ENCODE measurements at places on chromosomes 12 and 14.

- no peak for DNase-seq
Measured at GRCh38 chr12:24088751-24089509, 139.5 kb upstream of the SOX5 start.

DNA sequence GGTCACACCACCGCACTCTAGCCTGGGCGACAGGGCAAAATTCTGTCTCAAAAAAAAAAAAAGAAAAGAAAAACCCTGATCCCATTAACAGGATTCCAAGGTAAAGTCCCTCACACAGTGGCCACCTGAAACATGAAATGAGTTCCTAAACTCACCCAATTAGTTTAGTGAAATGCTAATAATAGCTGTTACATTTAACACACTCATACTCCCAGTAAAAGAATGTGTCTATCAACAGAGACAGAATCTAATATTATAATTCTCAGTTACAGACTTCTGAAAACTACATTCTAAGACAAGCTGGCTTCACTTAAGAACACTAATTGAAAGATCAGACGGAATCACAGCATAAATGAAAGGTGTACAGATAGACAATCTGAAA is 44.2 kb downstream of the DUSP16 start:
- DNase-seq, result no peak

DNA sequence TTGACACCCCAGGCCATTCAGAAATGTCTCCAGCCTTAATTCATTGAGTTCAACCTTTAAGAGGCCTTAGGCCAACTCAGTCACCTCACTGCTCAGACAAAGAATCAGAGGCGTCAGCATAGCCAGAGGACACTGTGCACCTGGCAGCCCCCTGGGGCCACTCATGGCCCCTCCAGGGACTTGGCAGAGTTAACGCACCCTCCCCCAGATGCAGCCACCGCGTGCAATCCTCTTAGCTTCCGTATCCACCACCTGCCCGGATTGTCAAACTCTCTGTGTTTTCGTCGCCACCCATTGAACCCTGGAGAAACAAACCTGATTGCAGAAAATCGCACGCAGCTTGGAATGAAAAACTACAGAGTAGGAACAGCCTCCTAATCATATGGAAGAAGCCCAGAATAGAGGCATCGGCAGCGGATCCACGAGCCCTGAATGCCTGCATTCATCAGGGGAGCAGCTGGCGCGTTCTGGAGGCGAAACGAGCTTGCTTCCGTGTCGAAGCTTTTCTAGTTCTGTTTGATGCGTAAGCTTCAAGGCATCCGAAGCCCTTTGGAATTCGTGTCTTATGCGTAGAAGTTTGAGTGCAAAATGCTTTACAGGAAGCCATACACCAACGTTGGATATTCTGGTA is 22.4 kb downstream of the BRI3BP start:
- no peak for DNase-seq

DNA sequence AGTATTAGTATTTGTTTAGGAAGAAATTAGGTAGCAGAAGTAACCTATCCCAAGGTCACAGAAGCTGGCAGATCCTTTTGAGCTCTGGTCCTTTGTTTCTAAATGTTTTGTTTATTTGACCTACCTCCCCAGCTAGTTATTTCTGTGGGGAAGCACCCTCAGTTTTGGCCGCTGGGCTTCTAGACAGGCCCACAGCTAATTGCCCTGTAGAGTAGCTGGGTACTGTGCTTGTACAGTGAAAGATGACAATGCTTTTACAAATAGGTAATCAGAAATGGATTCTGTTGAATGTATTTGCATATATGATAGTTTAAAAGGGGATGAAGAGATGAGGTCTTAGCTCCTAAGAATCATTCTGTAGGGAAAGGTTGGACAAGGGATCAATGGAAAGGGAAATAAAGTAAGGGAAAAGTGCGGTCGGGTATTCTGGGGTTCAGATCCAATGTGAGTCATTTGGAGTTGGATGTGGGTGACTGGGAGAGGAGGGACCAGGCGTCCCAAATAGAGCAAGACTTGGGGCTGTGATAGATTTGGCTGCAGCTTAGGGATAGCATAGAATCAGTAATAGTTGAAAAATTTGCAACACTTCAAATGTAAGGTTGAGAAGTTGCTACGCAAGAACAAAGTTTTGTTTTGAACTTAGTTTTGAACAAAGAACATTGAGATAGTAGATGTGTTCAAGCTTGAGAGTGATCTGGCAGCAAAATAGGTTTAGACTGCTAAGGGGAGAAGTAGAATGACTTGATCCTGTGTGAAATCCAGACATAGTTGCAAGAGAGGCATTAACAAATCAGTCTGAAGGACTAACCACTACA is 3.6 kb downstream of the NUDT4 start:
- DNase-seq, result no peak

DNA sequence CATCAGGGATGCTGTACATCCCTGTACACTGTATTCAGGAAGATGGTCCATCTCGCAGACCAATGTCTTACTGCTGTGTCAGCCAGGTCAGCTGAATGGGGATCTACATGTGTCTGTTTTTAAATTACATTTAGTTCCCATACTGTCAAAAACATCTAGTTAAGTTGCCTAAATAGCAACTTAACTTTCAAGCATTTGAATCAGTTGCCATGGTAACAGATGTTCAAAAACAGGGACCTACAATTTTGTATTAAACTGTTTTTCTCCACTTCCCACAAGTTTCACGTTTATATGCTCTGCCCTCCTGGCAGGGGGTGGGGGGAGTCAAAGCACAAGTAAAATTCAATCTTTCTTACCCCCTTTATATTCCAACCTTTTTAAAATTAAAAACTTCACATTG is 38.3 kb downstream of the C12orf42 start:
- no peak for DNase-seq

- DNase-seq, result no peak
Measured at GRCh38 chr12:32070370-32070769, 36.3 kb upstream of the BICD1 start.

- no peak for DNase-seq
Measured at GRCh38 chr14:89746654-89747053, 207.9 kb downstream of the EFCAB11 start.

DNA sequence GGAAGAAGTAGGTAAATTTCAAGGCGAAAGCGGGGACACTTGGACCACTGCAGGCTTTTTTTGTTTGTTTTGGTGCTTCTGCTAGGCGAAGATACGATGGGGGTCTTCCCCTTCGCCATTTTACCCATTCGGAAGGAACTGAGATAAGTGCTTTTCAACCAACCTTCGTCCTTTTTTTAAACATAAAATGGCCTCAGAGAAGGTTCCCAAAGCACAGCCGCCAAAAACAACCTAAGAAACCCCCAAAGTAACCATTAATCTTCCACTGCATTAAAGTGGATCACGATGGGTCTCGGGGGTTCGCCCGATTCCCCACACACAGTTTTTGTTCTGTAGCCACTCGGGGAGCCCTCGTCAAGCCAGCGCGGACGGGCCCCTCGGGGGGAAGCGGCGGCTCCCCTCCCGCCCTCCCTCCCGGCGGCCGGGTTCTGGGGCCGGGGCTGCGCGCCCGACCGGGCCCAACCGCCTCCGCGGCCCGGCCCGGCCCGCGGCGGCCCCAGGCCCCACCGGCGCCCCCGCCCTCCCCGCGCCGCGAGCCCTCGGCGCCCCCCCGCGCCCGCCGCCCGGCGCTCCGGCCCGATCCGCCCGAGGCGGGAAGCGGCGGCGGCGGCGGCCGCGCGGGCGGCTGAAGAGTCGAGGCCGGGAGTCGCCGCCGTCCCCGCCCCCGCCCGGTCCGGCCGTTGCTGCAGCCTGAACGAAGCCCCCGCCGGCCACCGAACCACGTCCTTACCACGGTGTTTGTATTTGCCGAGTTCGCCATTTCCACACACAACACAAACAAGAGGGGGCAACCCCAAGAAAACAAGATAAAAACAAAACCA is 790 bp downstream of the GTF2A1 start:
- no peak for DNase-seq

DNA sequence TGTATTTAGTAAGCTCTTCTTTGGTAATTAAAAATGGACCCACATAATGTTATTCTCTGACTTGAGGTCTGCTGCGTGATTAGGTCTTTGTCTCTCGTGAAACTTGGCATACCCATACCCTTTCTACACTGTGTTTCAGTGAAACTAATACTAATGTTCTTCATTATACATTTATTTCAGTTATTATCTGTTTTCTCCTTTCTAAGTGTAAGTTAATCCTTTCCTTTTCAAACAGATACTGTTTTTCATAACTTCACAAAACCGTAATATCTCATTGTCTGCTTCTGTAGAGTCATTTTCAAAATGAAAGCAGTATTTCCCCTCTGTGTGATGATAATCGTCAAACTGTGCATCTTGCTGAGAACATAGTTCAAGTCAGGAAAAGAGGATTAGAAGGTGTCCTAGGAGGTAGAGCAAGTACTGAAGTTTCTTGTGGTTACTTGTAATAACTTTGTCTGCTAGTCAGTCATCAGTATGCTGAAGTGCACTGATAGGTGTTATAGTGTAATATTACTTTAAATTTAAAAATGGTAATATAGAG is 15.9 kb downstream of the PYROXD1 start:
- DNase-seq, result peak; percentile 60

GRCh38 chr12:45303945-45304344 is 88.0 kb downstream of the ANO6 start:
- DNase-seq, result no peak

DNA sequence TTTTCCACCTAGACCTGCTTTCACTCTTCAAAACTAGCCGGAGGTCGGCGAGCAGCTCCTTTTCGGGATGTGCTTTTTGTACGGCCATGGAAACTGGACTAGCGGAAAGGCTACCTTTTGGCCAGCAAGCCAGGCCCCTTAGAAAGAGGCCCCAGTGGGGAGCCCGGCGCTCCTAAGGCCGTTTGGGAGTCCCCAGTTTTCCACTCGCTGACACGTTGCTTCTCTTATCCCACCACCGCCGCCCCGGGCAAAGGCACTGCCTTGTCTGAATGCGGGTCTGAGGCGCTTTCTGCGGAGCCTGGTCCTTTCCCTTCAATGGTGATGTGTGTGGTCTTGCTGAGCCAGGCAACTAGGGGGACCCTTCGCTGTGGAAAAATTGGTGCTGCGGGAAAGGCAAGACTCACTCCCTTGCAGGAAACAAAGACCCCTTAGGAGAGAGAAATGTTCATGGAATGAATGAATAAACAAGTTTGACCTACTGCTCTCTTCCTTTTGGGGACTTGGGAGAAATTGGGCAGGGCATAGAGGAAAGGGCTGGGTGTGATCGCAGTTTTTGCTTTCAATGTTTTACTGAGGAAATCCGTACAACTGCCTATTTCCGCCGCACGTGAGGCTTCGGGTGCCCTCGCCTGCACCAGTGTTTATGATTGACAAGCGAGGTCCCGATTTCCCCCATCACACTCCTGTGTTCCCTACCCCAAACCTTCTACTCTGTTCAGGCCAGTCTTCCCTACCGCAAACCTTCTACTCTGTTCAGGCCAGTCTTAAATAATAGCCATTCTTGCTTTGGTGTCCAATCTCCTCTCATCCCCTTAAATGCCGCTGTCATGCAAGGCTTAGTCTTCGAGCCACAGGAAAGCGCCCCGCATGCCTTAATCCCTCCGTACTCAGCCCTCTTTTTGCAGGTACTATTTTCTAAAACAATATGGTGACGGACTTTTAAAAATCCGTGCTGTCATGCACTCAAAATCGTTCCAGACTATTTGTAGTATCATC is 1.0 kb upstream of the SLC38A2 start:
- DNase-seq, result peak; percentile 48

- DNase-seq, result no peak
Measured at GRCh38 chr12:53063708-53064612, 14.1 kb downstream of the TNS2 start.

DNA sequence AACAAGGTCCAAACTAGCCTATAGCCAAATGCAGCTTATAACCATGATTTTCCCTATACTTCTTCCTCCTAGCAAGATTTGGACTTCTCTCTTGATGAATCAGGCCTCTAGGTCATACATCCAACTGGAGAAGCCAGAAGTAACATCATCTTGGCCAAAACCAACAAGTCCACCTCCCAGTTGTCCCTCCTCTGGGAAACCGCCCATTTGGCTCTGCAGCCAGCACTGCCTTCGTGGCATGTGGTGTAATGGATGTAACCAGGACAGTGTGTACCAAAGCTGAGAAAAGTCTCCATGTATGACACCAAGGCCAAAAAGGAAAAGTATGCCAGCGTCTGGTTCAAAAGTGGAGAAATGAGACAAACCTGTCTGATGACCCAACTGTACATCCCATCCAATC is 59.3 kb upstream of the VASH1 start:
- DNase-seq, result no peak

DNA sequence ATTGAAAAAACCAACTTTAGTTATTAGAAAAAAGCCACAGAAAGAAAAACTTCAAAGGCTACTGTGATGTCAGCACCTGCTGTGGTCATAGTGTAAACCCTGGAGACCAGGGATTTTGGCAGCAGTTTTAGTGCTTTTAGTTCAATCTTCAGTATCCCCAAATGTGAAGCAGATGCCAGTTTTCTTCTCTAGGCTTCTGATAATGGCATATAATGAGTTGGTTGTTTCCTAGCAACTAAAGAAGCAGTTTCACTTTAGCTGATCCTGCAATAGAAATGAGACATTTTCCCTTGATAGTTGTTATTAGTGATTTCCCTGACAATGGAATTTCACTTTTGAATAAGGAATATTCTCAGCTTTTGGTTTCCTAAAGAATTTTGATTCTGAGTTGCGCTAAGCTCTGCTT is 131.2 kb downstream of the NUBPL start:
- no peak for DNase-seq

GRCh38 chr12:65707051-65707450 is 117.2 kb upstream of the HMGA2 start:
- DNase-seq, result no peak

GRCh38 chr14:81427348-81428058 is 27.4 kb upstream of the STON2 start:
- no peak for DNase-seq

DNA sequence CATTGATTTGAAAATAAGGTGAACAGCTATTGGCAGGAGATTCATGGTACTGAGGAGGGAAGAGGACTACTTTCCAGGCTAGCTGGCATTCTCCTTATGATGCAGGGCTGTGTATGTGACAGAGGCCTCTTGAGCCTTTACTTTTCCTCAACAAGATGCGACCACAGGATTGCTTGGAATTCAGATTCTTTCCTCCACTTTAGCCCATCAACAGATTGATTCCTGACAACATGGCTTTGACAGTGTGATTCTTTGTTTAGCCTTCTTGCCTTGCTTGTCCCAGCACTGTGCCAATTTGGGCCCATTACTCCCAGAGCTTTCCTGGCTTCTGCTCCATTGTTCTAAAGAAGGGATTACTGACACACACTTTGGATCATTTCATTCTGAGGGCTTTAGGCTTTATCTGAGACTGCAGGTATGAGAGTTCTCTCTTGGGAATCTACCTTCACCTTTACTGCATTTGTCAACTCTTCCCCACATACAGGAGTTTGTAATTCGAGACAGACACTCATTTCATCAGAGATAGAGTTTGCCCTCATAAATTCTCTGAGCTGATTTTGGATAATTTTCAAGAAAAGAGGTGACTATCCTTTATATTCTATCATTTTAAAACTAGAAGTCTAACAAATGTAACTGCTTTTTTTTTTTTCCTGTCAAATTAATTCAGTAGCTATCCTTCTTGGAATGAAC is 206.4 kb upstream of the GZMB start:
- no peak for DNase-seq
